Activated T-cell treated with anti-CD3 and anti-CD28 coated beads for 1 hour (primary cell): ENCODE measurements at places on chromosomes 2 and 18.

- DNase-seq, result no peak
These were observed 265.4 kb upstream of the DLGAP1 start for GRCh38 chr18:4720518-4720917.

GRCh38 chr2:16202266-16203020 lies 262.1 kb downstream of the MYCN start:
- DNase-seq, result no peak

- no peak for DNase-seq
These were observed 25.9 kb upstream of the RFX8 start for GRCh38 chr2:101500860-101501259.

GRCh38 chr18:79599441-79599931 lies 80.1 kb upstream of the CTDP1 start:
- DNase-seq, result no peak

DNA sequence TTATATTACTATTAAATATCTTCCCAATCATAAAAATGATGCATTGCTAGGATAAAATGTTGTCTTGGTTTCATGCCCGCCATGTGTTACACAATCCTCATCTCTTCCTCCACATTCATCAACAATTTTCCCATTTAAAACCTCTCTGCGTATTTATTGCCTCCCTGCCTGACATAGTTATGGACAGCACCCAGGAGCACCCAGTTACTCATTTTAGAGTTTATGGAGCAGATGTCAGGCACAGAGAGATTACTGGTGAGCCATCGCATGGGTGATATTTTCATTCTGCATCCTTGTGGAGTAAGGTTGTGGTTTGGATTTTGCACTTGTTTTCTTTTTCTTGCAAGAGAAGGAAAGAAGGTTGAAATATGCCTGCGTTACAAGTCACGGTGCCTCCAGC lies 116.7 kb upstream of the NPAS2 start:
- DNase-seq, result no peak

DNA sequence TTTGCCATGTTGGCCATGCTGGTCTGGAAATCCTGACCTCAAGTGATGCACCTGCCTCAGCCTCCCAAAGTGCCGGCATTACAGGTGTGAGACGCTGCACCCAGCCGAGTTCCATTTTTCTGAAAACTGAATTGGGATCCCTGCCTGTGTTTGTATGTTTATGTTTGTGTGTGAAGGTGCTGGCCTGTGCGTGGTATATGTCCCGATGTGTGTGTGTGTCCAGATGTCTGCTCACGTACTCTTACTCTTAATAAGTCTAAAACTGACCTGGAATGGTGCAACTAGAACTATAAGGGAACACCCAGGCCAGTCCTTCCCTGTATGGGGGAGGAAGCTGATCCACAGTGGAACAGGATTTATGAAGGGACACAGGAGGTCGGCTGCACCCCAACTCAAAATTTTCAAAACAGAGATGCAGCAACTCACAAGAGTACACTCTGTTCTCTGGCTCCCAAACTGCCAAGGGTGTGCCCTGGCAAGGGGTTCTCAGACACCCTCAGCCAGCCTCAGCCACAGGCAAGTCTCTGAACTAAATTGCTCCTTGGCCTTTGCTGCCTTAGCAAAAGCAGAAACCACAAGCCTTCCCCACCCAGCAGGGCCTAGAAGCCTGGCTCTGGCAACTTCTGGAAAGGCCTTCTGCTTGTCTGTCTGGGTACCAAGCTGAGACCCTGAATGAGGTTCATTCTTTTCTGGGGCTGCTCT lies 36.5 kb downstream of the RHOB start:
- DNase-seq, result no peak

GRCh38 chr2:190843890-190844699 lies 36.5 kb upstream of the GLS start:
- no peak for DNase-seq

- DNase-seq, result no peak
These were observed 12.8 kb downstream of the TMEM127 start for GRCh38 chr2:96253006-96253405.

DNA sequence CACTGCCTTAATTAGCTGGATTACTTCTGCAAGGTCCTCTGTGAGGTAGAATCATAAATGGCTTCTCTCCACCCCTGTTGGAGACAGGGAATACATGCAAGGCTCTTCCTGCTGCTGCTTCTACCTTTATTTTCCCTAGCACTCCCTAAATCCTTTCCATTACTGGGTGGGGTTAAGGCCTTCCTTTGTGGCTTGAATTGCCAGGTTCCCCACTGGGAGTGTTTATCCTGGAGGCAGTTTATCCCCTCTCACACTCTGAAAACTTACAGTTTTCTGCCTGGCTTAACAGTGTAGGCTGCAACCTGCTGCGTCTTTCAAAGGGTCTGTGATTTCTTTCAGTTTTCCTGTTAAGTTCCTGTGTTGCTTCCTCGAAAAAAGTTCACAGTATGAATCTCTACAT lies 1062.3 kb upstream of the CRIM1 start:
- DNase-seq, result no peak

GRCh38 chr2:137175246-137175645 lies 409.9 kb downstream of the THSD7B start:
- DNase-seq, result no peak

DNA sequence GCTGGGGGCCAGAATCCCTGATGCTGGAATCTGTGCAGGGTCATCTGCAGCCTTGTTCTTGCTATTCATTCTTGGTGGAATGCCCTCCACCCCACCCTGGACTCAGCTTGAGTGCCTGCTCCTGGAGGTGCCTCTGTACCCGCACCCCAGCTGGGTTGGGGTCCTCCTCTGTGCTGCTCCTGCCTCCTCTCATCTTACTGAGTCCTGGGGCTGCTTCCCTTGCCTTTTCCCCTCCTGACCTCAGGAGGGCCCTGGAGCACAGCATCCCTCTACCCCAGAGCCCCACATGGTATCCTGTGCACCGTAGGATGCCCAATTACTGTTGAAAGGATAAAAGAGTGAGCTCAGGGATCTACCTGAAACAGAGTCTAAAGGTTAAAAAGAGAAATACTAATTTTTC lies 81.6 kb downstream of the CIB4 start:
- no peak for DNase-seq

DNA sequence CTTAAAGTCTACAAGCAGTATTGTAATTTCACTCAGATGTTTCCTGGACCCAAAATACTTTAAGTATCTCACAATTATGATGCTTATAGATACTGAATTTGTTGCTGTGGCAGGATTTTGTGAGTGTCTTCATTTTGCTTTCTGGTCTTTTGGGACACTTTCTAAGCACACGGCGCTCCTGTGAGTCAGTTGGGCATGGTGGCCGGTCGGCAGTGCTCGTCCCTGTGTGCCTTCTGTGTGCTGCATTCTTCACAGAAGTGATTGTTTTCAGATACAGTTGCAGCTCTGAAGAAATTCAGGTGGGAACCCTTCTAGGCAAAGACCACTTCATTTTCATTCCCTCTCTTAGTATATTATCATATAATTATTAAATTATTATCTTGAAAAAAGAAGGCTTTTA lies 273.3 kb downstream of the ZNF407 start:
- no peak for DNase-seq

- DNase-seq, result no peak
These were observed 180.0 kb upstream of the MMADHC start for GRCh38 chr2:149767516-149767974.

GRCh38 chr2:229835596-229836283 lies 86.1 kb downstream of the TRIP12 start:
- no peak for DNase-seq

DNA sequence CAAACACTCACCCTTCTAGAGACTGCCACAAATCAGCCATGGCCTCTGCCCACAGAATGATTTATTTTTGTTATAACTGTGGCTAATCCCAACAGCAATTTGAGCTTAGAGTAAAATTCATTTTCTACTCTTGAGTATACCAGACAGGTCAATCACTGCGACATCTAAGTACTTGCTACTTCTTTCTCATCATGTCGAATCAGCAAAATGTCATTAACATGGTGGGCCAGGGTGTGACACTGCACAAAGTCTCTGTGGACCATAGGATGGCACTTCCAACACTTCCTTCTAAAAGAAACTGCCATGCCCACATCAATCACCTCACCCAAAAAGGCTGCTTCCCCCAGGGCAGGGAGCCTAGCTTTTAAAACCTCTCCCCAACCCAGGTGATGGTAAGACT lies 64.4 kb downstream of the KCNG3 start:
- no peak for DNase-seq

DNA sequence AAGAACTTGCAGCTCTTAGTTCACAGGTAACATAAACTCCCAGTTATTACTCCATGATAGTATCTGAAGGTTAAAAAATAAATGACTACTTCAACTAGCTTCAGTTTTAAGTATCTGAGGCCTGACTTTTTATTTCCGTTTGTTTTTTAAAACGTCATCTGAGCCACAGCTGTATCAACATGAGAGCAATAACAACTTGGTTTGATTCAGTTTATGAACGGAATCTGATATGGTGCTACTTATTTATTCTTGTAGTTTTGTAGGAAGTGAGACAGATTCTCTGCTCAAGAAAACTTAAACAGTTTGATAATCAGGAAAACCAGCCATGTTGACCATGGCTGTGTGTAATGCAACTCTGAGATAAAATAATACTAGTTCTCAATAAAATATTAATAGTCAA lies 34.9 kb downstream of the NAB1 start:
- DNase-seq, result no peak

GRCh38 chr2:205892251-205892655 lies 193.7 kb downstream of the INO80D start:
- DNase-seq, result no peak

- DNase-seq, result no peak
These were observed 217.2 kb downstream of the LDLRAD4 start for GRCh38 chr18:13435586-13436333.

DNA sequence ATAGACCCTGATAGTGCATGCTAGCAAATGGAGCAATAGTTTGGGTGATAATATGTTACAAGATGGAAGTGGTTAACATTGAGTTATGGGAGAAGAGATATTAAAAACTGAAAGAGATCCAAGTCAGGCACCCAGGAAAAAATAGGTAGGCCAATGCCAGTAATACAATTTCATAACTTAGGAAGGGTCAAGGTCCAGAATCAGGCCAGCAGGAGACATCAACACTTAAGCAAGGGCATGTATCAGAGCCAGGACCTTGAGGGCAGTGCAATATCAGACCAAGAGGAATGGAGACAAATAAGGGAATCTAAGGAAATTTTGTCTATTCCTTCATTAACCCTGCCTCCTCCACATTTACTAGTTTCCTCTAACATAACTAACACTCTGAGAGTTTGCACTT lies 124.1 kb upstream of the NYAP2 start:
- DNase-seq, result no peak

GRCh38 chr2:715854-716560 lies 38.8 kb upstream of the TMEM18 start:
- no peak for DNase-seq

DNA sequence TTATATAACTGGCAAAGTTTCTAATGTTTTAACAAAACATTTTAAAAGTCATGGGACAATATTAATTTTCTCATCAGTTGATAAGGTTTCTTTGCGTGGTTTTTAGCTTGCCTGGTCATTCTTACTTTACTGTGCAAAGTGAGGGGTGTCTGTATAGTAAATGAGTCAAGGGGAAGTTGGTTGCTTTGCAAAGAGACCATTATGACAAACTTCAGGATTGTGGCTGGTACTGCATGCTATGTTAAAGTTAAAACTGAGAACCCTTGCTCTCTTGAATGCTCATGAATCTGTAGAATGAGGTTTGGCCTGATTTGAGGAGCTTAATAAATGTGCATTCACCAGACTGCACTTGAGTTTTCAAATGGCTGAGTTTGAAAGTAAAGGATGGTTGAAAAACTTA lies 47.0 kb downstream of the COL4A4 start:
- no peak for DNase-seq

DNA sequence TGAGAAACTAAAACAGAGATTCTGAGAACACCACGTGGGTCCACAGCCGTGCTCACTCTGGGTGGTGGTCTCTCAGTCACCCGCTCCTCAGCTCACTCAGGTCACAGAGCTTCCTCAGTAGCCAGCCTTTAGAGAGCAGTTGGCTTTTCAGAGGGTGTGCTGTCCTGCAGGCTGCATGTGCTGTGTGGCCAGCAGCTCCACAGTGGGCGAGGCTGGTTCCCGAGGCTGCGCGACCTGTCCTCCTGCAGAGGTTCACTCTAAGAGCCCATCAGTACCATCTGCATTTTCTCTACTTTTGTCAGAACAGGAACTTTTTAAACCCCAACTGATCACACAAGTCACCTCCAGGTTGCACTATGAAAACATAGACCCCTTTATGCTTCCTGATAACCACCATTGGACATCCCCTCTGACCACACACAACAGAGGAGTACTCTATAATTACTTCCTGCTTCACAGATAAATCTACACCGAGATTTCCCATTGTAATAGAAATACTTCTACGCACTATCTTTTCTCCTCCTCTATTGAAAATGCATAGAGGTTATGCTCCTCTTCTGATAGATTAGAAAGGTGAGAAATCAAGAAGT lies 93.1 kb downstream of the GYPC start:
- DNase-seq, result no peak

- DNase-seq, result no peak
These were observed 437.0 kb downstream of the PARD3B start for GRCh38 chr2:204982303-204982702.
